ENCODE measurements at places on chromosomes 1 and 21.
A peak's percentile ranks its signal among the peaks of the same experiment; 100 is the strongest.

DNA sequence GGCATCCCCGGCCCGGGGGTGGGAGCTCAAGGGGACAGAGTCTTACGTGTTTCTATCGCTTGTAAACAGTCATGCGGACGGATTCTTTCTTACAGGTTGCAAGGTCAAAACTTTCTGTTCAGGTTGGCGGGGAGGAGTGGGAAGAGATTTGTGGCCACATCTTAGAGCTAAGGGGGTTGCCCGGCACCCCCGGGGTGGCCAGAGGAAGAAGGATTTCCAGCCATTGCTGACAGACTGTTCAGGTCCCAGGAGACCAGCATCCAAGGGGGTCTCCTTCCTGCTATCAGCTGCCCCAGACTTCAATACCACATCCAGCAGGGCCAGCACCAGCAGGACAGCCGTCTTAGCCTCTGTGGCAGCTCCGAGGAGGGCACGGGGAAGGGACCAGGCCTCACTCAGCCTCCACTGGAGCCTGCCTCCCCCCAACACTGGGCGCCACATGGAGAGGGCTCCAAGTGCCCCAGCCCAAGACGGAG lies 52.0 kb downstream of the KIF21B start:
- DNase-seq, result no peak

- DNase-seq, result no peak
Observed at GRCh38 chr1:38677311-38677710, 182.3 kb downstream of the RRAGC start.

DNA sequence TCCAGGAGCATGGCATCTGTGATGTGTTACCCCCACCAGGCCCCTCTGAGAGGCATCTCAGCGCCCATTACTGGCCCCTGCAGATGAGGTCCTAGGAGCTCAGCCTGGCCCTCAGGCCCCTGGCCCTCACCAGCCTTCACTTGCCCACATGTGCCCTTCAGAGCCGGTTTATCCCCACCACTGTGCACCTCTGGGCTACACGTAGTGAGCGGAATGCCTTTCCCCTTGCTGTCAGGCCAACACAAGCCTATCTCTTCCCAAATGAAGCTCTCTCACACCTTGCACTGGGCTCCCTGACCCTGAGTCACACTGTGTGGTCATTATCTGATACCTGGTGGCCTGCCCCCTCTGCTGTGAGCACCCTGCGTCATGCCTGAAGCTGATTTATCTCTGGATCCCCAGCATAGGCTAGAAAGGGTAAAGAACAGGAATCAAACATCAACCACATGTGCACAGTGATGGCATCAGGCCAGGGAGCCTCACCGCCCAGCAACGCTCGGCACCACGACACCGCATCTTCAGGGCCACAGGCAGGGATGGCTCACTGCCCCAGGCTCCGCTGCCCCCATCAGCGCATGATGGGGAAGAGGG lies 49.1 kb downstream of the GLIS1 start:
- DNase-seq, result peak; percentile 44

- no peak for DNase-seq
Observed at GRCh38 chr1:228823200-228823599, 87.9 kb downstream of the RHOU start.

DNA sequence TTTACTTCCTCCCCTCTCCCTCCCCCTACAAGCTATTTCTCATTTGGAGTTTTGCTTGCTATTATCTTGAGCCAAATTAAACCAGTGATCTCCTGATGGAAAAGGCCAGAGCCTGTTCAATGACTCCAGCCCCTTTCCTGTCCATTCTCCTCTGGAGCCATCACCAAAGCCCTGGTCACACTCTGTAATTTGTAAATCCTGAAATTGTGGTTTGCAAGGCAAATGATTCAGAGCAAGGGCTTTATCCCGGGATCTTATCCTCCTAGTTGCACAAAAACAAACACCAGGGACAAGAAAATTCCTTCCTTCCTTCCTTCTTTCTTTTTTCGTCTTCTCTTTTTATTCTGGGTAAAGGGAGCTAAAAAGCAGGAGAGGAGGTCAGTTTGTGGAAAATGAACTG lies 366.1 kb upstream of the ST6GALNAC5 start:
- DNase-seq, result no peak

GRCh38 chr1:103111926-103112325 lies 3.6 kb upstream of the COL11A1 start:
- no peak for DNase-seq

GRCh38 chr1:193494368-193494767 lies 308.0 kb upstream of the B3GALT2 start:
- no peak for DNase-seq

GRCh38 chr1:99250728-99251127 lies 13.6 kb upstream of the PLPPR4 start:
- no peak for DNase-seq

- no peak for DNase-seq
Observed at GRCh38 chr1:203153051-203153988, 22.3 kb downstream of the MYBPH start.

DNA sequence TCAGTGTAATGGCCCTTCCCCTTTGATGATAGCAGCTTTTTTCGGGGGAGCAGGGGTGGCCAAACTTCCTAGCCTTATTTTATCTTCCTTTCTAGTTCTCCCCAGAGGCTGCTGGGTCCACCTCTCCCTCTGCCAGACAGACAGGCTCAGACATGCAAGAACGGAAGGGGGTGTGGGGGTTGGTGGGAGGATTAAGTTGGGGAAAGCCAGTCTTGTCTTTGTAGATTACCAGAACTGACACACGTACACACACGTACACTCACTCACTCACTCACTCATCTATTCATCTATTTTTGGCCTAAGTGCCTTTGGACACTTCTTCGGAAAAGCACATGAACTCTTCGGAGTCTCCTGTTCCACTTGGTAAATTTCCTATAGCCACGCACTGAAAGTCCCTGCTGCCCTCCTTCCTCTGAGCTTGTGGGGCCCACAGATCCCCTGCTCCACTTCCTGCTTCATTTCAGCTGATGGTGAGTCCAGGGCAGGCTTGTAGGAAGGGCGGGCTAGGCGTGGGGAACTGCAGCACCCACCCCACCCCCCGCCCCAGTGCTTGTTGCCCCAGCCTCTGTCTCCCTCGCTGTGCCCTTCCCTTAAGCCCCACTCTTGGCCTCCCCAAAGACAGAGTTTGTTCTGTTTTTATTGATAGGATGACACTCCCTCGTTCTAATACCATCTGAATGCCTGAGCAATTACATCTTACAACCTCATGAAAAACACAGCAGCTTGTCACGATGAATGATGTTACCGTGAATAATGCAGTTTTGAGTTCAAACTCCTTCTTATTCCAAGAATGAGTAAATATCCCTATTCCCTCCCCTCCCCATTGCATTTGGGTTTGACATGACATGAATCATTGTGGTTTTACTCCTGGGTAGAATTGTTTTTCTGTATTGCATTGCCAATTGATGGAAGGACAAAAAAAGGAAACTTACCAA lies 60.7 kb upstream of the ATP5PO start:
- DNase-seq, result peak; percentile 98

DNA sequence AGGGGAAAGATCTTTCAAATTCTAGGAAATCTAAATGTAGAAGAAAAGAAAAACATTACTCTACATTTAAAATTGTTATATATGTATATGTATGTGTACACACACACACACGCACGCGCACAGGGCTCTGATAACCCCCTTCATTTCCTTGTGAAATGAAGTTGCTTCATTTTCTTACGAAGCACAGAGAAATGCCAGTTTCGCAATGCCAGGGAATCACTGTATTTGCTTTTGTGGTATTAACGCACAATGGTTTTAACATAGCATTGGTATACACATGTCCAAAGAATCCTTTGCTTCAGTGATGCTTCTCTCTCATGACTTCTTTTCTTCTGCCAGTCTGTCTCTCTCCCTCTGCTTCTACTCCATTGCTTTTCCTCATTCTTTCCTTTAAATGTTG lies 8.4 kb upstream of the DDAH1 start:
- DNase-seq, result no peak

- no peak for DNase-seq
Observed at GRCh38 chr1:30847358-30847972, 61.1 kb downstream of the SDC3 start.

DNA sequence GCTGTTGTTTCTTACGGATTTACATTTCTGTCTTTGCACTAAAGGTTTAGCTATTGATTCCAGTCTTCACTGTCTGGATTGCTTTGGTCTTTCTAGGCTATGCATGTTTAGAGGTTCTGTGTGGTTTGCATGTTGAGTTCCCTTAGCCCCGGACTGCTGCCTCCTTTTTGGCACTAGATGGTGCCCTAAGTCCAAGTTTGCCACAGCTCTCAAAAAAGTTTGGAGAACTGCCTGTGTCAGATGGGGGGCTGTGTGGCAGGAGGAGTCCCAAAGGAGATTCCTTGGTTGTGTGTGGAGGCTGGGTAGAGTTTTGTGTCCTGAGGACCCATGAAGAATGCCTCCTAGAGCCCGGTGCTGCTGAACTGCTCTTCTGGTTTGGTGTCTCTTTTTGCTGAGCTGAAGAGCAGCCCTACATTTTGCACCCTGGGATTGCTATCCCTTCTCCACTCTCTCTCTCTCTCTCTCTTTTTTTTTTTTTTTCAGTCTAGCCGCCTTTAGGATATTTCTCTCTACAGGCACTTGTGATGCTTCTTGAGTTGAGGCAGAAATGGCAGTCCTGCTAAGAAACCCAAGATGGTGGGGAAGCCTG lies 74.4 kb downstream of the PTGS2 start:
- peak; percentile 83 for DNase-seq

DNA sequence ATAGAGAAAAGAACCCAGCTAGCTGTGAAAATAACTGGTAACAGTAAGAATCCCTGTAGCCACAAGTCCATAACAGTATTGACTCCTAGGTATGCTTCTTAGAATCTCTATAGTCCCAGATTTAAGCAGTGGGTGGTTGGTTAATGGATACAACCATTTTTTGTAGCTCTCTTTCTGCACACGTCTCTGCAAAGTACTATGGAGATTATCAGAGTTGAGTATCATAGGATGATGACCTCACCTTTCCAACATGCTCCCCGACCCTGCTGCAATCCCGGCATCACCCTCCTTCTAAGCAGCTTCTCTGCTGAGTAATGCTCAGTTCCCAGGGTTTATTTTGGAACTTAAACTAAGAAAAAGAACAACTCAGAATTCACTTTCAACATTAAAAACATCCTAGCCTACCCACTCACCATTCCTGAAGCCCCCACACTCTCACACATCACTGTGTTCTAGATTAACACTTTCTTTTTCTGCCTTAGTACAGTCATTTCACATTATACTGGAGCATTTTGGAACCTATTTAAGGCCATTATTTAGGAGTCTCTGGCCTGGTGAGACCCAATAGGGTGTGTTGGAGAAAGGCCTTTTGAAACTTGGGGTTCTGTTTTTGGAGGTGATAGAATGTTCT lies 2.7 kb downstream of the MLLT11 start:
- DNase-seq, result peak; percentile 75

DNA sequence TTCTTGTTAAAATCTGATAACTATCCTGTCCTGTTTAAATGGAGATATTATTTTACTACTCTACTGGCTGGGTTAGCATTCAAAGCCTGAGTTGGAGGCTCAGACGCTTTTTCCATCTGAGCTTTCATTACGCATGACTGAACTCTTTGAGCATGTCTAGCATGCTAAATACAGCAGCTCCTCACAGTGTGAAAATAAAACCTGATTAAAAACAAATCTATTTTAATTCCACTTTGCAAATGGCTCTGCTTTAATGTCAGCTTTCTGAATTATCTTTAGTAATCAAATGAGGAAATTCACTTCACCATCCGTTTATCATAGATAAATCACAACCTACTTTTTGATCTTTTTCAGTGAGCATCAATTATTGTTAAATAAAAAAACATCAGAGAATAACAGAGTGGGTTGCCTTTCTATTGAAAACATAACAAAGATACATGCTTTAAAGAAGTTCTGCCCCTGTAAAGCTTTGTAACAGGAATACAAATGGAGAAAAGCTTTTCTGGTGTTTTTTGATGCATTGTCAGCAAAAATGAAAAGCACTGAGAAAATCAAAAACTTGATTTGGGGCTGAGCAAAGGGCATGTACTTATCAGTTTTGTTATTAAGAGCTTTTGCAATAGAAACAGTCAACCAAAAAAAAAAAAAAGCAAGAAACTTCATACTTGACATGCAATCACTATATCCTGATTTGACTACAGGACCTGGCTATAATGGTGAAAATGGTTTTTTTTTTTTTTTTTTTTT lies 3.5 kb upstream of the SPEN start:
- DNase-seq, result no peak

GRCh38 chr1:85351202-85351828 lies 74.9 kb upstream of the BCL10 start:
- no peak for DNase-seq

- DNase-seq, result no peak
Observed at GRCh38 chr1:199959033-199959774, 68.3 kb upstream of the NR5A2 start.

GRCh38 chr1:9376430-9376829 lies 83.7 kb downstream of the SPSB1 start:
- no peak for DNase-seq

DNA sequence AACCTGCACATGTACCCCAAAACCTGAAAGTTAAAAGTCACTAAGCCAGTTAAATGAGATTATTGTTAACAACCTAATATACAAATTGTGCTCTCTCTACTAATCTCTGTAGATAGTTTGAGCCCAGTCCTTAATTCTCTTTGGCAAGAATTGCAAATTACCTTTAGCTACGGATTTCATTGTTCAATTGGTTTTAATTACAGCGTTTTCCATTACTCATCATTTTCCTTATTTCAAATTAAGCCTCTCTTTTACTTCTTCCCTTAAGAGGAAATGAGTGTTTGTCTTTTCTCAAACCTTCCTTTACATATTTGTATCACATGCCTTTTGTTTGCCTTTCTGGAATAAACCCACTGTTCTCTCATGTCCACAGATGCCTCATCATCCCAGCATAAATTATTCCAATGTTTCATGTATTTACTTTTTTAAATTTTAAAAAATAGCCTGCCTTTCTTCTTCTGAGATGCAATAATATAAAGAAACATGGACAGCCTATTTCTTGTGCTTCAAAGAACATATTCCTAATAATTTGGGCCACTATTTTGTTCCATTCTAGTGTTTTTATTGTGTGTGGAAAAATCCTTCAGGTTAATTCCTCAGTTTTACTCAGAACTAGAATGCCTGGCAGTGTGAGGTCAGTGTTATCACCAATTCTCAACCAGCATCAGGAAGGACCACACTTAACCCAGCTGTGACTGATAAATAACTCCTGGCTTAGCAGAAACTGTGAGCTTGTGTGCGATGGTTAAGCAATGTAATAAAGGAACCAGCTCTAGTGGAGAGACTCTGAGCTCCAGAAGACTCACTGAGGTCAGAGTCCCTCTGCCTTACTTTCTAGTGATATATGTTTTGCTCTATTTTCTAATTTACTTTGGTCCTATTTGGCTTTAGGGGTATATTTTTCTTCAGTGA lies 600.5 kb downstream of the LTN1 start:
- DNase-seq, result peak; percentile 96

- DNase-seq, result no peak
Observed at GRCh38 chr1:154237435-154237834, 16.7 kb downstream of the UBAP2L start.

GRCh38 chr1:25553749-25554429 lies 10.5 kb downstream of the LDLRAP1 start:
- DNase-seq, result no peak

DNA sequence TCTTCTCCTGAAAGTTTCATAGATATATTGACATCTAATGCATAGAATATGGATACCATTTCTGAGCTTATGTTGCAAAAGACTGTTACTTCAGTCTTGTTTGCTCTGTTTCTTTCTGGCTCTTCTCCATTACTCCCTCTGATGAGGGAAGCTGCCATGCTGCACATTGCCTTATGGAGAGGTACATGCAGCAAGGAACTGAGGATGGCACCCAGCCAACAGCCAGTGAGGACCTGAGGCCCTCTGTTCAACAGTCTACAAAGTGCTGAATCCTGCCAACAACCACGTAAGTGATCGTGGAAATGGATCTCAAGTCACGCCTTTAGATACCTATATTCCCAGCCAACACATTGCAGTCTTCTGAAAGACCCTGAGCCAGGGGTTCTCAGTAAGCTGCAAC lies 66.6 kb upstream of the ADAMTS5 start:
- no peak for DNase-seq
